Astrocyte of the cerebellum (primary cell): ENCODE measurements at places on chromosomes 1 and 21.

GRCh38 chr1:1092149-1092855 is 18.2 kb upstream of the RNF223 start:
- no peak for DNase-seq

DNA sequence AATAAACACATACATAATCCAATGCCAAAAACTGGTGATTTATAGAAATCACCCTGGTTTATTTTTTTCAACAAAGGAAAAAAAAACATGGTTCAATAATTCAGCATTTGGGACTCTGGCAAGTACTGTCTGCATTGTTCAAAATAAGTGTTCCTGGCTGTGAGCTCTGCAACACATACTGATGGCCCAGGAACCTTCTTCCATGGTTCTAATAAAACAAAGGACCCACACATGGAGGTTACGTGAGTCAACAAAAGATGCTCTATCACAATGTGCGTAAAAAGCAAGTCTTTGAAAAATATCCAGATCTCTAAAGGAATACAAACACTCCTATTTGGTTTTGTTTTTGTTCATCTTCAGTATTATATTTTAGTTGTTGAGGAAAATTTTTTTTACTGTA is 37.9 kb upstream of the C1orf198 start:
- no peak for DNase-seq

DNA sequence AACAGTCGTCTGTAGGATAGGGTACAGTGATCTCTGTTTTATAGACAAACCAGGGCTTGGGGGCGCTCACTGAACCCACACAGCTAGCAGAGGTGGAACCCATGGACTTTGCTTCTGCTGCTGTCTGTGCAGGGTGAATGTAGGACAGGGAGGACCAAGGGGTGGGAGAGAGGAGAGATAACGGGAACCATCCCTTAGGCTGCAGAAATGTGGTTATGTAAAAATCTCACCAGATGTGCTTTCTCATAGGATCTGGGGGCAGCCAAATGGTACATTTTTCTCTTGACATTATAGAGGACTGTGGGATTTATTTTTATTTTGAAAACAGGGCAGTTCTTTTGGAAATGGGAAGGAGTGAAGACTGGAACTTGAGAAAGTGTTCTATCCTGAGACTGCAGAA is 8.7 kb downstream of the NFASC start:
- DNase-seq: no peak

DNA sequence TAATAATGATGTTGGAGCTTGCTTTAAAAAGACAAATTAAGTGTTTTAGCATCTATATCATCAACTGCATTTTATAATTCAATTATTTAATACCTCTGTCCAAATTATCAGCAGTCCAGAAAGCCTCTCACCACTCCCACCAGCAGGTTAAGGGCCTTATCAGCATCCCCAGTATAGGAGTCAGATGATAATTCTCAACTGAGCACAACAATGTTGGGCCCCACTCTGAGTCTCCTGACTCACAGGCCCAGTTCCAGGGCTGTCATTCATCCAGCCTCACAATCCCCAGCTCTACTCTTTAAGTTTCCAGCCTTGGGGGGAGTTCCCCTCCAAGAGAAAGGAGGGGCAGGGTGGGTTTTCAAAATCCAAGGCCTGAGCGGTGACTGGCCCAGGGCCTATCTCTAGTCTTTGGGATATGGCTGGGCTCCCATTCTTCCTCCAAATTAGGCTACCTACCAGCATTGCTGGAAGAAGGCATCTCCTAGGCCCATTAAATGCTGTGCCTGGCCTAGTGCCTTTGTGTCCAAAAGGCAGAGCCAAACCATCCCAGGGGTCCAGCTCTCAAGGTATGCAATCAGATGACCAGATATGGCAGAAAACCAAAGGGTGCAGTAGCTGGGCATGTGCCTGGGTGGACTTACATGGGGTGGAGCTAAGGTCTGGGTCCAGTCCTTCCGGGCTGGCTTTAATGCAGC is 134.1 kb downstream of the GLUL start:
- no peak for DNase-seq
